ENCODE measurements at places on chromosomes 1 and 21.

DNA sequence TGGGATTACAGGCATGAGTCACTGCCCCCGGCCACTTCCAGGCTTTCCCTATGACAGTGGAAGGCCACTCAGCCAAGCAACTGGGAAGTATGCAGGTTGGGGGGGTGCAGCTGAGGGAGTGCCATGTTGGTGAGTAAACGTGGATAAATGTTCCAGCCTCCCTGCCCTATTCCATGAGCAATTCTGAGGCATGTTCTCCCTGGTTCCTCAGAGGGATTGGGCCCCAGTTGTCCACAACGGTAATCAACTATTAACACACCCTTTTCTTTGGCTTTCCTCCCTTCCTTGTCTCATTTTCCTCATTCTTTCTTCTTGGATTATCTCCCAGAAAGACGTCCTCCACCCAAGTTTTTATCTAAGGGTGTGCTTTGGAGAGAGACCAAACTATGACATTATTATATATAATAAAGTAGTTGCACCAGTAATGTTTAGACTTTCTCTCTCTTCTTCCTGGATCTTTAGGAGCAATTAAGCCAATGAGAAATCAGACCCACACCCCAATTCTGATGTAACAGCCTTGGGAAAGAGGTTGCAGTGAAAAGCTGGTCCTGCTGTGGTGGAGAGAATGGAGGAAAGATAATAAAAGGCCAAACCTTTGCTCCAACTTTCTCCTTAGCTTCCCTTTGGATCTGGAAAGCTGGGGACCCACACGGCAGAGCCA is 6.8 kb upstream of the SLAMF9 start:
- DNase-seq: no peak

- DNase-seq: no peak
Observed at GRCh38 chr1:115492880-115493279, 148.9 kb upstream of the VANGL1 start.

- no peak for DNase-seq
Observed at GRCh38 chr1:29453502-29454240, 217.3 kb downstream of the PTPRU start.

GRCh38 chr1:74280642-74281396 is 45.6 kb downstream of the TNNI3K start:
- no peak for DNase-seq

DNA sequence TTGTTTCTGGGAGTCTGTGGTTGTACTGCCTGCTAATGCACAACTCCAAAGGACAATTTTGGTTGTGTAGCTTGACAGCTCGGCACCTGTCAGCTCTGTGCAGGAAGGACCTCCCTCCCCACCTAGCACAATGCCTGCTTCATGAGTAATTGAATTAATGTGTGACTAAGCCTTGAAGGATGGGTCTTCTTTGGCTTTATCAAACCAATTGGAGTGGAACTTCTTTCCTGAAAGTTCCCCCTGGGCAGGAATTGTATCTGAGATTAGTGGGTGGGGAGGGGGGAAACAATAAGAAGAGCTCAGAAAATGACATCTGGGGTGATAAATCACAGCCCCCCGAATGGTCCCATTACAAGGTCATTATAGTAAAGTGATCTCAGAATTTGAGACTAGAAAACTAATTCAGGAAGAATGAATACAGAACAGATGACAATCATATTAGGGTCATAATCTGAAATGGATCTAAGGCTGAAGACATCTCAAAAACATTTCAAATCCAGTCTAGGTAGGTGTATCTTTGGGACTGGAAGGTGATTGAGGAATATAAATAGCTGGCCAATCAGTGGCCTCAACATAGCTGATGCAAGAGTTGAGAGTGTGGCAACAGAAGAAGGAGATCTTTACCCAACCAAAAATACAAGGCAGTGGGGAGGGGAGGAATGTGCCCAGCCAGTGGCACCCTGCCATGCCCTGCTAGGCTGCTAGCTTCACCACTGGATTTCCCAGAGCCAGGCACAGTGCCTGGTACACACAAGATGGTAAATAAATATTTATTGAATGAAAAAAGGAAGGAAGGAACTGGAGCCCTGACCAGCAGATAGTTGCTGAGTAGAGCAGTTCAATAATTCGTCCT is 10.1 kb upstream of the SESN2 start:
- no peak for DNase-seq

- DNase-seq: no peak
Observed at GRCh38 chr1:83087851-83088250, 911.1 kb downstream of the TTLL7 start.

GRCh38 chr1:73100216-73100615 is 817.9 kb upstream of the NEGR1 start:
- no peak for DNase-seq

Data from cortex of kidney (tissue), 1 donor.